Peyer's patch (tissue), 4 donors: ENCODE measurements at places on chromosomes 11 and 22. TPM values are rescaled to one million over a fixed set of nuclear protein-coding genes. Genes with fewer than 3 reads are reported as not detected.

The XKR3 gene
- total RNA-seq: not detected

The FDXACB1 gene
- total RNA-seq: 0.53 TPM

The RAG2 gene
- total RNA-seq: not detected

- H3K4me1 ChIP-seq: peaks cover 7% of the 10 kb centered on the region
- H3K36me3 ChIP-seq: no peaks in the 10 kb centered on the region
- no peak overlapping the region for H3K4me3 ChIP-seq
- no peaks in the 10 kb centered on the region for H3K27me3 ChIP-seq
Measured at GRCh38 chr11:75236062-75236461, 4.5 kb upstream of the TPBGL start.

The CENPM gene
- total RNA-seq: 71.0 TPM

DNA sequence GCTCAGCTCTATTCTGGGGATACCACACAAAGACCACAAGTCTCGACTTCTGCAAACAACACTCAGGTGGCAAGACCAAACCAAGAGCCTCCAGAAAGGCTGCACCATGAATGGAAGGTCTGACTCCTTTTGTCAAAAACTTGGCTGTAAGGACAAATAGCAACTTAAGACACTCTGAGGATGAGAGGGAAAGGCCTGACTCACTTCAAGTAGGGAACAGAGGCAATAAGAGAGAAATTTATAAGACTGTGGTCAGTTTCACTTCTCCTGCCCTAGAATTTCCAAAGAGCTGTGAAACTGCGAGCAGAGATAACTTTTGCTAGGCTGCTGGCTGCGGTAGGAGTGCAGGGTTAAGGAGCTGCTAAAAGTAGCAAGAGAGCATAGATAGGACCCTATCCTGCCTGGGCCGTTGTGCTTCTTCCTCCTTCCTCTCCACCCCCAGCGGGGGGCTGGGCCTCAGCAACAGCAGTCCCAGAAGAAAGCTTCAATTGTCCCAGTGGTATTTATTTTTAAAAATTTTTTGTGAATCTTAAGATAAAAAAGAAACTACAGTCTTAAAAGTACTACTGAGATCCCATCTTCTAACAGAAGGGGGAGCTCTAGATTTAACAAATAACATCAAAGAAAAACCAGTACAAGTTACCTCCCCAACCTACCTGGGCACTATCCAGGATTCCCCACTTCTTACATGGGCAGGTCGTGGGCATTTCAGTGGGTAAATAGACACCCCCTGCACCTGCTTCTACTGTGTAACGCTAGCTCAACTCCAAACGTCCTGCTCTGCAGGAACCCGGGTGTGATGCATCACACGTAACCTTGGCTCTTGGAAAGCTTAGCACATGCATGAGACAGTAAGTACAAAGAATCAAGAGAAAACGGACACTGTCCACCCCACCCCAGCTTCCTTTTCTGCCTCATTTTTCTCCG is 66.4 kb downstream of the SGSM3 start:
- no peaks in the 10 kb centered on the region for H3K27me3 ChIP-seq
- peaks cover 7% of the 10 kb centered on the region for H3K36me3 ChIP-seq
- H3K27ac ChIP-seq: no peak overlapping the region
- no peak overlapping the region for H3K4me3 ChIP-seq
- peaks cover 9% of the 10 kb centered on the region for H3K4me1 ChIP-seq
- peak; percentile 50 for DNase-seq

DNA sequence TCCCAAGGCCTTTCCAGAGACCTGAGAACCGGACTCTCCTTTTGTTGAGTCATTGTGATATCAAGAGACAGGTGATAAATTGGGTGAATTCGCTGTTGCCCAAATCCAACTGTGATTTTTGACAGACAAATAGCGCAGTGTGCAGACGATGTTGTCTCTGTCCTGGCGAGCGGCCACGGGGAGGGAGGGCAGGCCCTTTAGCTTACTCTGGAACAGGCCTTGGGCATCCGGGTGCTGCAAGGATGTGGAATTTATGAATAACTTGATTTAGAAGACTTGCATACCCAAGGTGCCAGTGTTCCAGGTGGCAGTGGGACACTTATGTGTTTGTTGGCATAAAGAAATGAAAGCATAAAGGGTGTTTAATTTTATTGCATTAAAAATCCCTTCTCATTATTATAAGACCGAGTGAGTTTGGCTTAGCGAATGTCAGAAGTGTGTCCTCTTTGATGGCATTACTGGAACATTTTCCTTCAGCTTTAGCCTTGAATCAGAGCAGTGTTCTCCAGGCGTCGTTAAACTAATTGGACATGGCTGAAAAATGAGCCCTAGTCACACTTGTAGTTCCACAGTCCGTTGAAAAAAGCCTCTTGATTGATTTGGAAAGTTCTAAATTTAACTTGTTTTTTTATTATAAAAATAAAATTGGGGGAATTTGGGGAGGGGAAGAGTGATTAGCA is 9.4 kb downstream of the LDLRAD3 start:
- H3K27ac ChIP-seq: no peak overlapping the region
- H3K4me1 ChIP-seq: no peaks in the 10 kb centered on the region
- no peak for DNase-seq
- no peaks in the 10 kb centered on the region for H3K27me3 ChIP-seq
- H3K36me3 ChIP-seq: no peaks in the 10 kb centered on the region

GRCh38 chr11:34345540-34345876 is 12.3 kb downstream of the ABTB2 start:
- no peak overlapping the region for H3K4me3 ChIP-seq
- no peaks in the 10 kb centered on the region for H3K27me3 ChIP-seq
- no peak for DNase-seq
- H3K36me3 ChIP-seq: no peaks in the 10 kb centered on the region
- no peaks in the 10 kb centered on the region for H3K4me1 ChIP-seq

The WNT7B gene
- total RNA-seq: not detected

GRCh38 chr11:126109941-126110731 is 47.5 kb upstream of the CDON start:
- H3K36me3 ChIP-seq: no peaks in the 10 kb centered on the region
- H3K27ac ChIP-seq: no peak overlapping the region
- H3K4me3 ChIP-seq: no peak overlapping the region
- no peaks in the 10 kb centered on the region for H3K27me3 ChIP-seq
- no peaks in the 10 kb centered on the region for H3K4me1 ChIP-seq
- DNase-seq: no peak

The HOATZ gene
- not detected for total RNA-seq

- H3K27ac ChIP-seq: no peak overlapping the region
- peaks cover 3% of the 10 kb centered on the region for H3K4me1 ChIP-seq
- no peaks in the 10 kb centered on the region for H3K36me3 ChIP-seq
- H3K4me3 ChIP-seq: no peak overlapping the region
- H3K27me3 ChIP-seq: no peaks in the 10 kb centered on the region
- DNase-seq: no peak
Measured at GRCh38 chr11:13928566-13929251, 33.8 kb upstream of the SPON1 start.

DNA sequence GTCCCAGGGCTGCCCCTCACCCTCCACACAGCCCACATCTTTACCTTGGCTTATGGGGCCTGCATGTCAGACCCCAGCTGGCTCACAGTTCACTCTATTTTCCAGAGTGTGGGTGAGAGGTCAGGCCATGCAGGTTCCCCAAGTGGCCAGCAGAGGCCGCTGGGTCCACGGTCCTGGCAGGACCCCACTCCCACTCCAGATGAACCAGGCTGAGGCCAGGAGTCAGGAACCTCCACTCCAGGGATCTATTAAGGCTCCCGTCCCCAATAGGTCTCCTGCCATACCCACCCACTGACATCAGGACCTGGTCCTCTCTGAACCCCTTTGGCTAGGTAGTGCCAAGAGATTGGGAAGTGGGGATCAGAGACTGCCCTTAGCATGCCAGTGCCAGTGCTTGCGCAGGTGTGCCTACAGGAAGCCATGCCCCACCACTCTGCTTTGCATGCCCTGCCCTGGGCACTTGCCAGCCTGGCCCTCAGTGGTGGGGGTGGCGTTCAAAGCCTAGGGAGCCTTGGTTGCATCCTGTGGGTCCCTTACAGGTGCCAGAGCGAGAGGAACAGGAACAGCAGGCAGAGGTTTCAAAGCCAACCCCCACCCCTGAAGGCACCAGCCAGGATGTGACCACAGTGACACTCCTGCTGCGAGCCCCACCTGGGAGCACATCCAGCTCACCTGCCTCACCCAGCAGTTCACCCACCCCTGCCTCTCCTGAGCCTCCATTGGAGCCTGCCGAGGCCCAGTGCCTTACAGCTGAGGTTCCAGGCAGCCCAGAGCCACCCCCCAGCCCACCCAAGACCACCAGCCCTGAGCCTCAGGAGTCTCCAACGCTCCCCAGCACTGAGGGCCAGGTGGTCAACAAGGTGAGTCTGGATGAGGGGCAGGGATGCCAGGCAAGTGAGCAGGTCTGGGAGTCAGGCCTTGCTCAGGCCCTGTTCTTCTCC is 8.3 kb downstream of the SMTN start:
- H3K4me1 ChIP-seq: peaks cover 16% of the 10 kb centered on the region
- no peak overlapping the region for H3K4me3 ChIP-seq
- DNase-seq: peak; percentile 68
- no peaks in the 10 kb centered on the region for H3K27me3 ChIP-seq
- H3K36me3 ChIP-seq: no peaks in the 10 kb centered on the region

DNA sequence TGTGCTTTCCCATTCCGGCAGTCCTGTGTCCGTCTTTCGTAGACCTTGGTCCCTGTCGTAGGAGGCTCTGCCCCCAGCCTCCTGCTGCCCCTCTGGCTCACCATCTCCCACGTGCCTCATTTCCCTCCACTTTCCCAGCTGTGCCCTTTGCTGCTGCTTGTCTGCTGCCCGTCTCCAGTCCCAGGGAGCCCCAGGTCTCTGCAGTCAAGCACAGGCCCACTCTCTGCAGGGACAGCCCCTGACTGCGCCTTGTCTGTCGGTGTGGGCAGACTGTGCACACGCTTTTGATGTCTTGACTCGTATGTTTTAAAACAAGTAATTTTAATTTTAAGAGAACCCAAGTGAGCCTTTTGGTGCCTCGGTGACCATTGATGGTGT is 12.4 kb downstream of the DGCR8 start:
- H3K27me3 ChIP-seq: no peaks in the 10 kb centered on the region
- no peak for DNase-seq
- no peaks in the 10 kb centered on the region for H3K36me3 ChIP-seq
- H3K4me3 ChIP-seq: no peak overlapping the region
- no peak overlapping the region for H3K27ac ChIP-seq

The SHISAL1 gene
- total RNA-seq: 3.3 TPM
